ENCODE measurements at places on chromosomes 2 and 18.

GRCh38 chr2:237156031-237156856 lies 70.6 kb downstream of the COPS8 start:
- DNase-seq = no peak

- DNase-seq = no peak
These were observed 676 bp downstream of the SH3BP4 start for GRCh38 chr2:234952270-234953115.

- no peak for DNase-seq
These were observed 99.4 kb upstream of the RND3 start for GRCh38 chr2:150586858-150587257.

DNA sequence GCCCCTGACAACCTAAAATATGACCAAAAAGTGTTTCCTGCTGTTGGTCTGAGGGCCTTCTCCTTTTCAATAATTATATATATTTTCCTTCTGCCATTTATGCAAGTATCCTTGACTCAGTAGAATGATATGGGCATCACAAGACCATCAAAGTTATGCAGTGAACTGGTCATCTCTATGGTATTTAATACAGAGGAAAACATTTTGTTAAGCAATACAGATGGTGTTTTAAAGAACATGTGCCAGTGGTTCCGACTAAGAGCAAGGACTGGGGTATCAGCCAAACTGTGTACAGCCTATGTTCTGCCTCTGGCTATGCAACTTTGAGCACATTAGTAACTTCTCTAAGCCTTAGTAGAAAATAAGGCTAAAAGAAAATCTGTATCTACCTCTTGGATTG lies 179.0 kb downstream of the TRABD2A start:
- no peak for DNase-seq

GRCh38 chr2:11498543-11499034 lies 32.6 kb upstream of the E2F6 start:
- DNase-seq = no peak

GRCh38 chr18:26768385-26768784 lies 97.1 kb downstream of the AQP4 start:
- DNase-seq = no peak

DNA sequence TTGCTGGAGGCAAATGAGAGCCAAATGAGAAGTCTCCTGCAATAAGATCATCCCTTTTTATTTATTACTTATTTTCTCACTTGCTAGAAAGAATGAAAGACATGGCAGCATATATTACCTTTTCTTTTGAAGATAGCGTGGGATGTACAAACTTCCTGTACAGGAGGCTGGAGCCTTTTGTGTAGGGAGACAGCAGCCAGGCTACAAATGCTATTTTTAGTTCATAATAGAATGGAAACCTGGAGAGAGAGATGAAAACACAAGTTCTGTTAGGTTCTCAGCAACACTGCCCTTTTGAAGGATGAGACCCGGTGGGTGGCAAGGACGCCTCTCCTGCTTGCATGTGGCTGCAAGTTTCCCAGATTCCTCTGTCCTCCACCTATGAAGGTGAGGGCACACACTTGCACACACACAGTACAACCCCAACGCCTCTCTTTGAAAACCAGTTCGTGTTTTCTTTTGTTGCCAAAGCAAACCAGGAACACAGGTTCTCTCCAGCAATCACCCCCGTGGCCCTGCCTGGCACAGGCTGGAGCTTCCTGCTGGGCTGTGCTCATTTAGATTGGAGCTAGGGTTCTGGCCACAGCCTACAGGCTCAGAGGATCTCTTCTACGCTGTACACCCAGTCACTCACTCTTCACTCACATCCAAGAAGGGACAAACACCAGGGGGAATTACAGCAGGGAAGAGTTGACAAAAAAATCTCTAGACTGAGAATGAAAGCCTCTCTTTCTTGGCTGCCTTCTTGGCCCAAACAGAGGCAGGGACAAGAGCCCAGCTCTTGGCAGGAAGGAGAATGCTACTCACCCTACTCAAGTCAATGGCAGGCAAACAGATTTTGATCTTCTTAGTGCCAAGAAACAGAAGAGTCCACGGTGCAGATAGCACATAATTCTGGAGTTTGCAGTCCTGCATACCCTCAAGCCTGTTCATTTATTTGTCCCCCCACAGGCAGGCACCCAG lies 55.6 kb downstream of the MRPL35 start:
- no peak for DNase-seq

DNA sequence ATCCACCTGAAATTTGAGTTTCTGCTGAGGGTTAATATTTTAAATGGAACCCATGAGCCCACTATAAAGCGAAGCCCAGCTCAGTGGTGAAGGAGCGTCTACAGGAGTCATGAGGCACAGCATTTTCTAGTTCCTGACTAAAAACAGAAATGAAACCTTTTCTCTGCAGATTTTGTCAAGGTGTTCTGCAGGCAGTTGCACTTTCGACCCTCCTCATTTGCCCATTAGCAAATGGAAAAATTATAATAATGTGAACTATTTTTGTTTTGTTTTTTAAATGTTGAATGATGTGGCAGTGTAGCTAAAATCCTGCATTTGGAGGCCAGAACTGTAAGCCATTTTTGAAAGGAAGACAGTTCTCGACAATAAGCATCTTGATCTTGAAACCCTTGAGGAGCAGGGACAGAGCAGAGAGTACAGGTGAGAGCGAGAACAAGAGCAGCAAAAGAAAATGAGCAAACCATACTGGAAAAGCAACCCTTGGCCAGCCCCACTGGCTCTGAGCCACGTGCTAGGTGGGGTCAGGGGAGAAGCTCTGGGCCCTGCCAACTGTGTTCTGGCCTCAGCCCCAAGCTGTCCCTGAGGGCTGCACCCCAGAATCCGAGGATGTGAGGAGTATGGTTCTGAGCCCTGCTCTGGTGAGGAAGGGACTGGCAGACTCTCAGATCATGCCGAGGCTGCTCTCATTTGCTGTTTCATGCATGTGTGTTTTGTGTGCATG lies 26.4 kb upstream of the COPS8 start:
- DNase-seq = no peak

DNA sequence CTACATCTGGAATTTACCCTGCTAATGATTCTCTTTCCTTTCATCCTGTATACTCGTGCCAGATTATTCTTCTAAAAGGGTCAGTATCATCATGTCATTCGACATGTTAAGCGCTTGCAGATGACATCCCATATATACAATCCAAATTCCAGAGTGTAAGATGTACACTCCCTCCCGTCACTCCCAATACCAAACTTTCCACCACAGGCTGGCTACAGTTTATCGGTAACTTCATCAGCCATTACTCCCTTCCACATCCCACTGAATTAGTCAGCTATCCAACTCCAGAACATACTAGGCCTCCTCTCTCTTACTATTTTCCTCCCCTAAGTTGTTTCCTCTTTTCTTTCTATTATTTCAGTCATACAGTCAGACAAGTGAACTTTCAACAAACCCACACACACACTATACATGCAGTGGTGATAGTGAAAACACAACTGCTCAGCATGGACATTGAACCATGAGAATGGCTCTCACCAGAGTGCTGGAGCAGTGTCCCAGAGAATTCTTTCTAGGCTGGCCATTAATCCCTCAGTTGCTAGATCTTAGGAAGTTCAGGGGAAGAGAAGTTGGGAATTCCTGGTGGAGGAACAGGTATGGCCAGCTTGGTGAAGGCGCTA lies 10.6 kb upstream of the NMI start:
- DNase-seq = no peak

- no peak for DNase-seq
These were observed 854.5 kb upstream of the CRIM1 start for GRCh38 chr2:35501076-35501475.
